ENCODE measurements at places on chromosomes 11 and 22.

DNA sequence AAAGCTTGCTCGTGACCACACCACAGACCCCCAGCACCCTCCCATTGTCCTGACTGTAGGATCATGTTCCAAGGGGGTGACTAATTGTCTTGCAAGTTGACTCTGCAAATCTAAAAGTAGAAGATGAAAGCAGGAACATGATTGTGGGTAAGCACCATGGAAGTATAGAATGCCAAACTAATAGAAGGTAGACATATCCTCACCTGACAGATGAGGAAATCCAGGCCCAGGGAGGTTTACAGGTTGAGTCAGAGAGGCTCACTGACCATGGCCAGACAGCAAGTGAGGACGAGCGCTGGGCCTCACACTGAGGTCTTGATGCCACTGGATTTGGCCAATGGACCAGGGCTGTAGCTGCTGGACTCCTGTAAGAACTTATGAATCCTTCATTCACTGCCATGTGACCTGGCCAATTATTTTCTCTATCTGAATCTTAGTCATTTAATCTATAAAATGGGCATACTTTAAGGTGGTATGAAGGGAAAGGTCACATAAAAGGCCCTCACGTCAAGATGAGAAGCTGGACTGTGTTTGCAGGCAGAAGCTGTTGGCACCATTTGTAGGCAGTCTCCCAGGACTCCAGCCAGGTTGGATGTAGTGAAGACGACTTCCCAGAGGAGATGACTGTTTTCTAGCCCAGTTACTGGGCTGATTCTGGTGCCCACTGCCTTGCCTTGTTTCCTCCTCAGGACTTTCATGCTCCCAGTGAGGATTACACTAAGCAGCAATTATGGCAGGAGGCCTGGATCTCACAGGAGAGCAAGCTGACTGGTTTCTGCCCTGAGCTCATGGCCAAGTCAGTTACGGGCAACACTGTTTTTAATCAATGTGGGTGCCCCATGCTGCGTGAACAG is 54.6 kb downstream of the GAB4 start:
- DNase-seq, result no peak

DNA sequence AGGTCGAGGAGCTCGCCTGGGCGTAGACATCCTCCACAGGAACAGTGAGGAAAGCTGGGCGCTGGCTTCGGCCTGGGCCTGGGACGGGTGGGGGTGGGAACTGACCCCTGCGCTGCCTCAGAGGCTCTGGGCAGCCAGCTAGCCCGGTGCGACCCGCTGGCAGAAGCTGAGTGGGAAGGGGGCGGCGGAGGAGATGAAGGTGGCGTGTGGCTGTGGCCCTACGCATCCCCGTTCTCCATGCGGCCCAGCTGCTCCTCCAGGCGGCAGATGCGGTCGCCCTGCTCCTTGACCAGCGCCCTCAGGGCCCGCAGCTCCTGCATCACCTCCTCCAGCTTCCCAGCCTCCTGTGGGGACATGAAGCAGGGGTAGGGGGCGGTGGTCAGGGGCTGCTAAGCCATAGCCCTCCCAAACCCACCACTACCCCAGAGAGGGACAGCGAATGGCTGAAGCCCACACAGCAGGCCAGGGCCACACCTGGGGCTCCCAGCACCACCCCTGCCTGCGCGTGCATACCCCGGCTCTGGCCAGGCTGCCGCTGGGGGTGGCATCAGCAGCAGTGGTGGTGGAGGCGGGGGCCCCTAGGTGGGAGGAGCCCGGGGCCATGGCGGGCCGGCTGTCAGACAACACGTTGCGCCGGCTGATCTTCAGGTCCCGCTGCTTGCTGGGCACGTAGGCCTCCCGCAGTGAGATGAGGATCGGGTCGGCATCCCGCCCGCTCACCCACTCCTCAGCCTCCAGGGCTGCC is 848 bp upstream of the PTPRCAP start:
- DNase-seq, result no peak

DNA sequence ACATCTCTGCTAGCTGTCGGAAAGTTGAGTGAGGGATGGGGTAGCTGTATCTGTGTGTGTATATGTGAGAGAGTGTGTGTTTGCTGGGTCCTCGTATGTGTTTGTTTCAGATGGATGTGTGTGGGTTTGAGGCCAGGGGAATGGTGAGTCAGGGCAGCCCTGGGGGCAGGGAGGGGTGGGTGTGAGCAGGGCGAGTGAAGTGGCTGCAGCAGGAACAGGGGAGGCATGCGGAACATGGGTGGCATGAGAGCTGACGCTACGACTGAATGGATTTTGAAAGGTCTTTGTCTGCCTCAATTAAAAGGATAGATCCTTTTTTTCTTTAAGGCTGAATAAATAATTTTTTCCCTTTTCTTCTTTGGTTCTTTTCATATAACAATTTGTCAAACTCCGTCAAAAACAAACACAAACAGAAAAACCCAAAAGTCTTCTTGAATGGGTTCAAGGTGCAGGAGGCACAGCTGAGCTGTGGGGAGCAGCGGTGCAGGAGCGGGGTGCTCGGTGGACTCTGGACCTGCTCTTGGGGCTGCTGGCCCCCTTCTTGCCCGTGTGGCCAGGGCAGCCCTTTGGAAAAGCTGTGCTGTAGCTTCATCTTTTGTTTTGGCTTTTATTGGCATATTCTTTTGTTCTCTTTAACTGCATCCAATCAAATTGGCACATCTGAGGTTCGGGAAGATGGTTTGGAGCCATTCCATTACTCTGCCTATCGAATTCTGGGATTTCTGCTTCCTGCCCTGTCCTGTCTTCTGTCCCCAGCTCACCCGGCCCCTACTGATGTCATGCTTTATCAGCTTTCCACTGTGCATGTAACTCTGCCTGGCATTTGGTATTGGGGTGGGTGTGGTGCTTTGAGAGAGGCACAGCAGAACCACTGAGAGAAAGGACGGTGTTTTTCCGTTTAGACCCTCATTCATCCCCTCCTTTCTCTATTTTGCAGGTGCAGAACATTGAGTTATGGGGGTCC is 80.1 kb downstream of the ADAMTS15 start:
- DNase-seq, result no peak

GRCh38 chr11:77883775-77884174 is 62.8 kb downstream of the AAMDC start:
- DNase-seq, result no peak

- no peak for DNase-seq
Measured at GRCh38 chr11:16789063-16789420, 50.6 kb downstream of the C11orf58 start.

GRCh38 chr11:29962243-29962642 is 54.6 kb downstream of the KCNA4 start:
- DNase-seq, result no peak

GRCh38 chr11:12768726-12769673 is 94.8 kb downstream of the TEAD1 start:
- DNase-seq, result no peak

GRCh38 chr11:3341298-3341697 is 37.6 kb downstream of the ZNF195 start:
- DNase-seq, result peak; percentile 70

- peak; percentile 98 for DNase-seq
Measured at GRCh38 chr11:843818-844692, 1.4 kb downstream of the TSPAN4 start.
